ENCODE measurements at places on chromosomes 2 and 18.

DNA sequence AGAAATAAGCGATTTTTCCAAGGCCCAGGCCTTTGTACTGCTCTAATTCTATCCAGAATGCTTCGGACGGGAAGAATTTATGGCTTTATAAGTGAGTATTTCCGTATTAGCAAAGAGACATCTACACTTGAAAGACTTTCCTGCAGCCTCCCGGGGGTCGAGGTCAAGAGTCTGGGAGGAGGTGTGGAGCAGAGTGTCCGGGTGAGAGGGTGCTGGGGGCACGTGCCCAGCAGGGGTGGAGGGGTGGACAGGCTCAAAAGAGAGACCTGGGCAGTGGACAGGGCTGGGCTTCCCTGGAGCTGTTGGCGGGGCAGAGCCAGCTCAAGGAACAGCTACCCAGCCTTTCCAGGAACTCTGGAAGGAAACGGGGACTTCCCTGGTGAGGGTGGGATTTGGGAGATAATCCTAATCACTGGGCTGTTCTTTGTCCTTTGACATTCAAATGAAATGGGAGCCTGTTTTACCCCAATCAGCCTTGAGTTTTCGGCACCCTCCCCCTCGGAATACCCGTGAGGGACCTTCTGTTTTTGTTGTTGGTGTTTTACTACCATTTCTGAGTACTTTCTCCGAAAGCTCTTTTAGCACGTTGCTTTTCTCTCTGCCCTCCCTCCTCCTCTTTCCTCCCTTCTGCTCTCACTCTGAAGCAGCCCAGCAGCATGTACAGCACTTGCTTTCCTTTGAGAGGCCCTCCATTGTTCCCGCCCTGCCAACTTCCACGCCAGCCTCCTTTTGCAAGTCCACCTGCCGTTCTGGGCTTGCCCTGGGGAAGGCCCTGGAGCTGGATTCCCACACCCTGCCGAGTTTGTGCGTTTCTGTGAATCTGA lies 164.7 kb downstream of the AGAP1 start:
- DNase-seq: no peak

DNA sequence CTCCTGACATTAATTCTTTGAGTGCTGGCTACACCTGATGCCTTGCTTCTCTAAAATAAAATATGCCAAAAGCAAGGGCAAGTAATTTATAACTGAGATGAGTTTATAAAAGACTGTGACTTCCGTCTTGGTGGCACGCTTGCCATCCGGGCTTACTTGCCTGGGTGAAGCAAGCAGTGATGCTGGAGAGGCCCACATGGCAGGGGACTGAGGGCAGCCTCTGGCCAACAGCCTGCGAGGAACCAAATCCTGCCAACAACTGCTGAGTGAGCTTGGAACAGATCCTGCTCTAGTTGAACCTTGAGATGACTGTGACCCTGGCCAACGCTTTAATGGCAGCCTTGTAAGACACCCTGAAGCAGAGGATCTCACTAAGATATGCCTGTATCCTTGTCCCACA lies 96.1 kb upstream of the CAPN13 start:
- DNase-seq: no peak

GRCh38 chr2:203395858-203396257 lies 67.7 kb downstream of the ABI2 start:
- no peak for DNase-seq

DNA sequence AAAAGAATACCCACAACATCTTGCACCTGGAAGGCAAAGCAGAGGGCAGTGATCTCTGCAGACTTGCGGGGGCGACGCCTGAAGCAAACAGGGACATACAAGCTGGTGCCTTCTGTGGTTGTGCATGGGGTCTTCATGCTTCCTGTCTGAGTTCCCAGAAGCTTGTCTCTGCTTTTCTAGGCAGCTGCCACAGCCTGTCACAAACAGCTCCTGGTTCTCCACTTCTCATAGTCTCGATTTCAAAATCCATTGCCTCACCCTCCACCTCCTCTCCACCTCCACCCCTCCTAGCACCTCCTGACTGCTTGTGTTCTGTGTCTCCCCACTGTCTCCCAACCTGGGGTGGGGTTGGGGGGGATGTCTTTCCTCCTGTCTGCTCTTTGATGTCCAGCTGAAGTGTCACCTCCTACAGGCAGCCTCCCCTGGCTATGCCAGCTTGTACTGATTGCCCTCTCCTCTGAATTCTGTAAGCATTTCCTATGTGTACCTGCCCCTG lies 1.7 kb upstream of the PROC start:
- no peak for DNase-seq
